ENCODE measurements at places on chromosomes 12 and 14.
A peak's percentile ranks its signal among the peaks of the same experiment; 100 is the strongest.

DNA sequence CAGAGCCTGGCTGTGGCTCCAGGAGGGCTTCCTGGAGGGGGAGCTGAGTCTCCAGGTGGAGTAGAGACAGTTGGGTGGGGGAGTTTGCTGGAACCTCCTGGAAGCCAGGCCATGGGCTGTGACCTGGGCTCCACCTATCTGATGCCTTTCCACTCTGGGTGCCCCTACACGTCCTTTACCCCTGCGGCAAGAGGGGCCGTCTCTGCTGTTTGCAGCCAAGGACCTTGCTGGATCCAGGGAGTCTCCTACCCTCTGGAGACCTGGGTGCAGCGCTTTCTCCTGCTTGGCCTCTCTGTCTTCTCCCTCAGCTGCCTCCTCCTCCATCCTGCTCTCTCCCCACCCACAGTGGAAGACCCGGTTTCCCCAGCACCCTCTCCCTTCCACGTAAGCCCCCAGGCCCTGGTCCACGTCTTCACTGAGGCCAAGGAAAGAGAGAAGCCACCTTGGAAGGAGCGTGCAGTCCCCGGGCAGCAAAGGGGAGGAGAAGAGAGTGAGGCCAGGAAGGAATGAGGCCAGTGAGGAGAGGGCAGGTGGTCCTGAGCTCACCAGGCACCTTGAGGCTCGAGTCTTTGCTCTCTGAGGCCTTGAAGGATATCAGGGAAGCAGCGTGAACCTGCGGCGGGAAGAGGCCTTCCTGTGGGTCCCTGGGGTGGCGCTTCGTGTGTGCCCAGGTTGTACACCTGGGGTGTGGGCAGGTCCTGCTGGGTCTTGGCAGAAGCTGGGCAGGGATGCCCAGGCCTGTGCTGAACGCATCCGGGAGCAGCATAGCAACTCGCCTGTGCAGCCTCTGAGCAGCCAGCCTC is 294.3 kb upstream of the RTL1 start:
- no peak for DNase-seq

DNA sequence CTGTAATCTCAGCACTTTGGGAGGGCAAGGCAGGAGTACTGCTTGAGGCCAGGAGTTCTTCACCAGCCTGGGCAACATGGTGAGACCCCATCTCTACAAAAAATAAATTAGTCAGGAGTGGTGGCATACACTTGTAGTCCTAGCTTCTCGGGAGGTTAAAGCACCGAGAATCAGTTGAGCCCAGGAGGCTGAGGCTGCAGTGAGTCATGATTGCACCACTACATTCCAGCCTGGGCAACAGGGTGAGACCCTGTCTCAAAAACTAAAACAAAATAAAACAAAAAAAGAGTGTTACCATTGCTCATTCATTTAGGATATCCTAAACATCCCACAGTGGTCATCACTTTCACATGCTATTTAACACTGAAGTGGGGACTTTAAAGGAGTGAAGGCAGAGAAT is 7.8 kb downstream of the NEK9 start:
- DNase-seq, result no peak

- no peak for DNase-seq
Measured at GRCh38 chr12:2288001-2288400, 235.2 kb downstream of the CACNA1C start.

- DNase-seq, result no peak
Measured at GRCh38 chr14:65000898-65001591, 14.3 kb downstream of the FNTB start.

- no peak for DNase-seq
Measured at GRCh38 chr12:19910681-19911080, 457.7 kb upstream of the PDE3A start.

DNA sequence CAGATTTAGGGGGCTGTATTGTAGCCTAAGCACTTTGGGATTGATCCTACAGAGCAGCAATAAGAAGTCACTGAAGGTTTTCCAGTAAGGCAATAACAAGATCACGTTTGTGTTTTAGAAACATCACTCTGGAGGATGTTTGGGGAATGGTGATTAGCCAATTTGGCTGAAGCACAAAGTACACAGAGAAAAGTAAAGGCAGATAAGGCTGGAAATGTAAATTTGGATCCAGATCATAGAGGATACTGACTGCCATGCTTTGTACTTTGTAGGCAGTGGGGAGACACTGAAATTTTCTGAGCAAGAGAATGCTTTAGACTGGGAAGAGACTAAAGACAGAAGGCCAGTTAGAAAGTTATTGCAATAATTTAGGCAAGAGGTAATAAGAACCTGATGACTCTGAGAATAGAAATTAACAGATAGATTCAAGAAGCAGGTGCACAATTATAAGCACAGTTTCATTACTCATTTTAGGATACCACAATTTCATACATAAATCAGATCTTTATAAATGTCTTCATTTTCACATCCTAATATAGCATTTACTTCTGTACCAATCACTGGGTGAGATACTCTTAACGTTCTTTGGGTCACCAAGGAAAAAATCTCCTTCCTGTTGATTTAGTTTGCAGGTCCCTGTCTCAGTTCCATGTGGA is 314.5 kb upstream of the GARIN6 start:
- DNase-seq, result no peak

DNA sequence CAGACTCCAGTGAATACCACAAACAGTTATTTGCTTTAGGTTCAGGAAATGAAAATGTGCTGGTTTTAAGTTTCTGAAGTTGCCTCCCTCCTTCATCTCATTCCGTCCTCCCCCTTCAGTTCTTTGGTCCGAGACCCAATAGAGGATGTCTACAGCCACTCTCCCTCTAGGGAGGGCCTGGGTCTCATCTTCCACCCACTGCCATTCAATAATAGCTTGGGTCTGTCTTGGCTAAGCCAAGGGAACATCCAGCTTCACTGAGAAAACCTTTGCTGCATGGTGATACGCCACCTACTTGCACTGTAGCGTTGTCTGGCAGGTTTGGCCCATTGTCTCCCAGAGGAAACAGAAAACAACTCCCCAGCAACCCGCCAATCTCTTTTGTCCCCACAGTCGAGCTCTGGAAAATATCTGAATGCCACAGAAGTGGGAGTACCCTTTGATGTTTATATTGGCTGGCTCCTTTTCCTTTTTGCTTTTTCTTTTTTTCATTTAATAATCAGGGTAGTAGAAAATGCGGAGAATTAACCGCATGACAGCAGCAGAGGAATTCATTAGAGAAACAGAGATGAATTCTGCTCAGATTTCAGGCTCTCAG is 380.1 kb downstream of the RAD51B start:
- no peak for DNase-seq

- DNase-seq, result no peak
Measured at GRCh38 chr12:44500423-44500822, 375.7 kb downstream of the NELL2 start.

DNA sequence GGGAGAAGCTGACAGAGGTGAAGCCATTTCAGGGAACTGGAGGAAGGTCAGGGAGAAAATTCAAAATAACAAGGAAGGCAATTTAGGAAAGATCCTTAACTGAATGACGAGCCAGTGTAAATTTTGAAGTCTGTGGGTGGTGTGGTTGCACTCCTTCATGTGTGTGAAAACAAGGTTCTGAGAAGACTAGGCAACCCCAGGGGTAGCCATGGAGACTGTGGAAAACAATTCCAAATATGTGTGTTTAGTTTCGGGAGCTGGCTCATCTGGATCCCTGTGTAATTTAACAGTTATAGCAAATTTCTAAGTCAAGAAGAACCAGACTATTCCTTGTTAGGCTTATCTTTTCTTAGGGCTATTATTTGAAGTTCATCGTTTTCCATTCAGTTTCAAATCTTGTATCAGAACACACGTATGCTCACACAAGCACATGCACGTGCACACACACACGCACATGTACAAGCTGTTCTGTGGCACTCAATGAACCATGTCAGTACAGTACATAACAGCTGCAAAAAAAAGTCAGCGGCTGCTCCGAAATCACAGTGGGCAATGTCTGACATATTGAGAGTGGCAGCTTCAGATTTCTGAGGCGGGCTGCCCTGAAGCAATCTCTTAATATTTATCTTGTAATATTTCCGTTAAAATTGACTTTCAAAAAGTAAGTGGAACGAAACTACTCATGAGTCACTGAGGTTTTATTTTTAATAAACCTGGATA is 411.2 kb downstream of the AEBP2 start:
- DNase-seq, result no peak

GRCh38 chr12:105931762-105932570 is 206.8 kb downstream of the NUAK1 start:
- no peak for DNase-seq

DNA sequence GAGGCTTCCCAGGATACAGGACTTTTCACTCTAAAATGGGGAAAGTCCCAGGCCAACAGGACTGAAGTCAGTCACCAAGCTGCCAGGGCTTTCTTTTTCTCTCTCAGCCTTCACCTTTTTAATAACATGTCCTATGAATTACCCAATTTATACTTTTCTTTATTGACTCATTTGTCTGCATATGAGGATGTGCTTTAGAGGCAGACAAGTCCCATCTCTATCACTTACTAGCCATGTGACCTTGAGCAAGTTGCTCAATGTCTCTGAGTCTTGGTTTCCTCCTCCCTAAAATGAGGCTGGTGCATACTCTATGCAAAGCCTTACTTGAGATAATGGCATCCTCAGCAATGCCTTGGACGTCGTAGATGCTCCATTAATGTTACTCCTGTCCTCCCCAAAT is 98.1 kb upstream of the TMPO start:
- DNase-seq, result no peak

GRCh38 chr14:75822522-75823141 is 159.2 kb downstream of the TGFB3 start:
- DNase-seq, result no peak

- no peak for DNase-seq
Measured at GRCh38 chr14:74804219-74804825, 41.2 kb downstream of the YLPM1 start.

- DNase-seq, result no peak
Measured at GRCh38 chr12:5612556-5613410, 180.9 kb downstream of the NTF3 start.

DNA sequence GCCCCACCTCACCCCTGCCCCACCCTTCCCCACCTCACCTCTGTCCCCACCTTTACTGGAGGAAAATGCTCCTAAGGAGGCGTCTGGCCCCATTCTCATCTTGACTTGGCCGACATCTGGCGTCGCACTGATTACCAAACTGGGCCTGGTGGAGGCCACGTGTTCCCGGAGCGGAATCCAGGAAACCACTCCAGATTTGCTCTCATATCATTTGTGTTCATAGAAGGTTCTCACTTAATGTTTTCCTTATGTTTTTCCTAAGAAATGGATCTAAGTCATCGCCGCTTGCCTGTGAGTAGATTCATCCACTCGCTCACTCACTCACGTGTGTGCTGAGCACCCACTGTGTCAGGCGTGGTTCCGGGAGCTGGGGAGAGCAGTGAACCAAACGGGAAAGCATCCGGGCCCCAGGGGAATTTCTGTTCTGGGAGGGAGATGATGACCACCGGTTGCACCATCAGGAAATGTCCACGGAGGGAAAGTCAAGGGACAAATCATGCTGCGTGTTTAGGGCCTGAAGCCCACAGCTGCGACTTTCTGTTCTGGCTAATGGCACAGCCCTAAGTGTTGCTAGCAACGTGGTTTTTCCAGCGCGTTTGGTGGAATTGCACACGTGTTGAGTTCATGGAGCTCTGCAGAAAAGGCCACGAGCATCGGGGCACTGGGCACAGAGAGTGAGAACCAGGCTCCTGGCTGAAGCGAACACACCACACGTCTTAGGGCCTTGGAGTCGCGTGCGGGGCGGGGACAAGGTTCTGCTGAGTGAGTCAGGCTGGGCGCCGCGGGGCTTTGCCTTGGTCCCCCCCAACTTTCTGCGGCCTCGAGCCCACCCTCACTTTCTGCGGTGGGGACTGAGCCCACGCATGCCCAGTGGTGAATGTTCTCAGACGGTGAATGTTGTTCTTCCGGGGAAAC is 57.7 kb downstream of the ADGRD1 start:
- no peak for DNase-seq

- no peak for DNase-seq
Measured at GRCh38 chr12:14979468-14979867, 6.6 kb downstream of the PDE6H start.

- DNase-seq, result no peak
Measured at GRCh38 chr12:95553197-95553943, 2.1 kb upstream of the USP44 start.

- no peak for DNase-seq
Measured at GRCh38 chr12:111893287-111893686, 51.3 kb downstream of the MAPKAPK5 start.

DNA sequence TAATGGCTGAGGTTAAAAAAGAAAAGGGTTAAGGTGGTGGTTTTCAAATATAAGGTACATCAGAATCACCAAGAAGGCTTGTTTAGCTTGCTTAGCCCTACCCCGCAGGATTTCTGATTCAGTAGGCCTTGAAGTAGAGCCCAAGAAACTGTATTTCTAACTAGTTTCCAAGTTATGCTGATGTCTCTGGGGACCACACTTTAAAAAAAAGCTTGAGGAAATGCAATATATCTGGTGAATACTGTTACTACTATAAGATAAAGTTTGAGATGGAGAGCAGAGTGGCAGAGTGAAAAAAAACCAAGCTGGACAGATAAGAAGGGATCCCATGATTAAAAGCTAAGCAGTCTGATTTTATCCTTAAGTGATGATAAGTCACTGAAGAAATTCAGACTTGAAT is 18.3 kb upstream of the GXYLT1 start:
- DNase-seq, result no peak

- DNase-seq, result peak; percentile 6
Measured at GRCh38 chr12:118645219-118645618, 268.9 kb downstream of the SUDS3 start.

DNA sequence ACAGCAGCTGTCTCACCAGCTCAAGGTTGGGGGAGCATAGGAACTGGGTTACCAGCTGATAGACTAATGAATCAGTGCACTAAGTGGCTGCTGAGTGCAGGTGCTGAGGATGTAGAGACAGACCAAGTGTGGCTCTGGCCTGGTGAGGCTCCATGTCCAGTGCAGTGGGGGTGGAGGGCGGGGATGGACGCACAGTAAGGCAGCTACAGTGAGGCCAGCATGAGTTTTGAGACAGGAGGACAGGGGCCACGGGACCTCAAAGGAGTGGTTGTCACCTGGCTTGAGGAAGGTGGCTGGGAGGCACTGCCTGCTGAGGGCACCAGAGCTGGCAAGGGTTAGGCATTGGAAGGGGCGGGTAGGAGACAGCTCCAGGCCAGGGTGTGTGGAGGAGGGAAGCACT is 37.0 kb downstream of the SYNE3 start:
- no peak for DNase-seq

DNA sequence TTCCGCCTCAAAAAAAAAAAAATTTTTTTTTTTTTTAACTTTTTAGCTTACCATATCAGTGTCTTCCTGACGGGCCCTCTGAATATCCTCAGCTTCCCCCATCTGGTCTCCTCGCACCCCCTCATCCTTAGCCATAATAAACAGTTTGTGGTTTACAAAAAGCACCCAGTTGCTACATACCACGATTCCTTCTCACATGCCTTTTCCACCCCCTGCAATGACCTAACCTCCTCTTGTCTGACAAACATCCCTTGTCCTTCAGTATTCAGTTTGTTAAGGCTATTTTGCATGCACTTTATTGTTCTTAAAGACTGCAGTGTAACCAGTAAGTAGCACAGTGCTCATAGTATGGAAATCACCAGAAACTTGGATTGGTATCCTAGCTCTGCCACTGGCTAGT is 88.5 kb downstream of the PPM1H start:
- DNase-seq, result no peak

DNA sequence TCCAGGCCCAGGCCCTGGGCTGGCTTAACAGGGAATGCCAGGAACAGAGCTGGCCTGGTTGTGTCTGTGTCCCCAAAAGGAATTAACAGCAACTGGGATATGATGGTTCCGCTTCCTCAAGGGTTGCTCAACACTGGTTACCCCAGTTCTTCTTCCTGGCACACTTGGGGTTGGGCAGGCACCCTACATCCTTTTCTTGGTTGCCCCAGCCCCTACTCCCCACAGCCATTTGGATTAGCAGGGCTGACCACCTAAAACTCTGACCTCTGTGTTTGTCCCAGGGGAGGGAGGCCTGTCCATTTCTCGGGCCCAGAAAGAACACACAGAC is 30.8 kb downstream of the NCKAP5L start:
- DNase-seq, result no peak

Data from stimulated activated CD4-positive, alpha-beta T cell treated with anti-CD3 and anti-CD28 coated beads, Interleukin-15, amount 100 ng/mL, for 24 hours (primary cell).